Brain pericyte (primary cell): ENCODE measurements at places on chromosomes 3 and 15.

DNA sequence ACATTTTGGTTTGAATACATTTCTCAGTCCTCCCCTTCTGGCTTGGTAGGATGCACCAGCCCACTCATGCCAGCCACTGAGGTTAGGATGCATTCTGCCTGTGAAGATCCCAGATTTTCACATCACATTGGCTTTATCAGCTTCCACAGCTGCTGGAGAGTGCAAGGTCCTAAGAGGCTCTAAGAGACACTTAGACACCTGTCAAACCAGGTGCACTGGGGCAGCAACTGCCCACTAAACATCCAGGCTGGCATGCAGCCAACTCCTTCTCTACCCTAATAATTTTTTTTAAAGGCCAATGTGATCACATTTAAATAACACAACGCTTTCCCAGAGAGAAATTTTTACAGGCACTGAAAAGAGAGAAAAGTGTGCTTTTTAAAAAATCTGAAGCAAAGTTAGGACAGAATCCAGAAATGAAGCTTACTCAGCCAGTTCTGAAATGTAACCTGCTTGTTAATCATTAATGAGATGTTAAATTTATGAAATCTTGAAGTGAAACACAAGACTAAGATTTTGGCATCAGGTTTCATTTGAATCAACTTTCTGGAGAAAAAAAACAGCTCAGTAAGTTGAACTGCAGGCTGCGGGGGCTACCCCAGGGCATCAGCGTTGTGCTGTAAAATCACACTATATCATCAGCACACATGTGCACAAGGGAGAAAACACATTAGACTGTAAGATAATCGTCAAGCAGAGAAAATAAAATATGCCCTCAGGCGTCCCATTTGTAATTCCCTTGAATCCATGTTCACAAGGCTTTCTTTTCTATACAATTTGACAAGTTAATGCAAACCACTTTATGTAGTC is 312.9 kb downstream of the ZBBX start:
- DNase-seq: no peak

DNA sequence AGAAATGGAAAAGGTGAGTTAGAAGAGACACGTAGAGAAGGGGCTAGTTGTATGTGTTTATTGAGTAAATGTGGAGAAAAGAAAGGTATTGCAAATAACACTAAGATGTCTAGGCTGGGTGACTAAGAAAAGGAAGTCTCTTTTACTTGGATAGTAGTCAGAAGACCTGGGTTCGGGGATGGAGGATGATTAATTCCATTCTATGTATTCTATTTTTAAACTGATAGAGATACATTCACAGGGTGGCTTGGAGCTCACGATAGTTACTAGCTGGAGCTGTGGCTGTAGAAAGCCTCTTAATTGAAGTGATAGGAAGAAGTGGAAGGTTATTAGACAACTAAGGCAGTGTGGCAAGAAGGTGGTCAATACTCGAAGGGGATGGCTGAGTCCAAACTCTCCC is 65.9 kb upstream of the TNIK start:
- no peak for DNase-seq

- no peak for DNase-seq
Measured at GRCh38 chr15:41789236-41789635, 15.0 kb downstream of the MAPKBP1 start.

DNA sequence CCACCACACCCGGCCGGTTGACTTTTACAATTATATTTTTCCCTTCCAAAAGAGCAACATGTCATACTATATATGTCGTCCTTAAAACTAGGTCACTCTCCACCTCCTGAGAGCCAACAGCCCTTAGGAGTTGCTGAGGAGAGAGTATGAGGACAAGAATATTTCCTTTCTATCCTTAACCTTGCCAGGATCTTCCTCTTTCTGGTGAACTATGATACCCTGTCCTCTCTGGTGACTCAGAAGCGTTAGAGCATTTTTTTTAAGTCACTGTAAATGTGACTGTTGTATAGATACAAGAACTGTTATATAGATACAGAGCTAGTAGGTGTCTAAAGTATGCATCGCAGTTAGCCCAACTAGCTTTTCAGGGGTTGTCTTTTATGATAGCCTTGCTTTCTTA is 33.7 kb upstream of the MTHFS start:
- DNase-seq: no peak

- no peak for DNase-seq
Measured at GRCh38 chr15:100385300-100386050, 43.7 kb upstream of the ADAMTS17 start.

- no peak for DNase-seq
Measured at GRCh38 chr3:184786280-184786941, 25.6 kb upstream of the VPS8 start.

- DNase-seq: no peak
Measured at GRCh38 chr15:100929641-100930042, 10.5 kb downstream of the LRRK1 start.

GRCh38 chr3:2896308-2896939 is 213.8 kb downstream of the IL5RA start:
- no peak for DNase-seq

- no peak for DNase-seq
Measured at GRCh38 chr3:35663471-35663870, 24.1 kb downstream of the ARPP21 start.

DNA sequence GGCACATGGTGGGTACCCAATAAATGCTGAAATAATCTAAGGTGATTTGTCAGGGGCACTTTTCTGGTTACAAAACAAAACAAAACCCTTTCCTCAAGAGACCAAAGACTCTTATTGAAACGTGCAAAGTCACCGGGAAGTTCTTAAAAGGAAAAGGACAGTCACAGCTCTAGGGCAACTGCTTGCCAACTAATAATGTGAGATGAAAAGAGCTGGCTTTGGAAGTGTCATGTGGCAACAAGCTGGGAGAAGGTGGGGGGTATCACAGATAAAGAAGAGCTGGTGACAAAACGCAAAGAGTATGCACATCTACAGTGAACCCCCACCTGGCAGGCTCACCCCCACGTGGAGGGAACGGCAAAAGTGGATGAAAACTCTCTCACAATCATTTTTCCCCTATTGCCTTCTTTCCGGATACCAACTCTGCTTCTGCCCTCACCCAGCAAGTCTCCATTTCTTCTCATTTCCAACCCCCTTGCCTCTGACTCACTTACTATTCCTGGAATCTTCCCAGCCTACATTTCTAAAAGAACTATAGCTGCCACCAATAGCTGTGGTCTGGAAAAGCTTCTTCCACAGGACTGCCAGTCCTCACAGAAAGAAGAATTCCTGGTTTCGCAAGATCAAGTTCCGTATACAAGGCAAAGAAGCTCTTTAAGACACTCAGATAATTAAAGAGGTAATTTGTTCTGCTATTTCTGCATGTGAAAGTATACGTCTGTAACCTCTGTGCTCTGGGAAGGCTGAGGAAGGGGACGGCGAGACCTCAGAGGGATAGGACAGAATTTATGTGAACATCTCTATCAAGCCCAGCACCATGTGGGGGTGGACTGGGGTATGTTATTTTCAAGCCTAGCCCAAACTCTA is 21.8 kb upstream of the ANPEP start:
- DNase-seq: peak; percentile 47
